Activated CD4-positive, CD25-positive, alpha-beta regulatory T cell treated with anti-CD3 and anti-CD28 coated beads, Interleukin-2, amount 50 U/mL, for 24 hours (primary cell): ENCODE measurements at places on chromosomes 4 and X.

- no peak for ATAC-seq
Observed at GRCh38 chr4:168421671-168422070, 58.6 kb downstream of the DDX60L start.

DNA sequence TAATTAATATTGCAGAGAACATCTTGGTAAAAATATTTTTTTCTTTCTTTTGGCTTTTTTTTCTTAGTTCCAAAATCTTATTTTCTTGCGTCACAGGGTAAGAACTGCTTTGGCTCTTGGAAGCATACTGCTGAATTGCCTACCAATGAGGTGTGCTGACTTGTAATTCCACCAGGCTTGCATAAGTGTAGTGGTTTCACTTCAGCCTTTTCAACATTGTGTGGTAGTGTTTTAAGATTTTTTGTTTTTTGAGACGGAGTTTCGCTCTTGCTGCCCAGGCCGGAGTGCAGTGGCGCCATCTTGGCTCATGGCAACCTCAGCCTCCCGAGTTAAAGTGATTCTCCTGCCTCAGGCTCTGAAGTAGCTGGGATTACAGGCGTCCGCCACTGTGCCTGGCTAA lies 42.4 kb downstream of the N4BP2 start:
- no peak for ATAC-seq

DNA sequence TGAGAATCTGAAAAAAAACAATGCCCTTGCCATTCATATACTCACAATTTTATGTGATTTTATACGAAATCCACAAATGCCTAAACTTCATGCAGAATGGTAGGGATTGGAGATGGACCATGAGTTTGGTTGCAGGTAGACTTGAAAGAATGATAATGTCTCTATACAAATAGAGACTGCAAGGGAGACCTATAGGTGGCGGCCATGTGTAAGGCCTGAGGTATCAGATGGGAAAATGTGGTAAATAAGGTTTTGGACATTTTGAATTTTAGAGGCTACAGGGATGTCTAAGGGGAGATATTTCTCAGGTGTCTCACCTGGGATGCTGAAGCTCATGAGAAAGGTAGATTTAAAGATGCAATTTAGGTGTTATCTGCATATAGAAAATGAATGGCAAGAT lies 78.0 kb downstream of the GABRB1 start:
- no peak for ATAC-seq

DNA sequence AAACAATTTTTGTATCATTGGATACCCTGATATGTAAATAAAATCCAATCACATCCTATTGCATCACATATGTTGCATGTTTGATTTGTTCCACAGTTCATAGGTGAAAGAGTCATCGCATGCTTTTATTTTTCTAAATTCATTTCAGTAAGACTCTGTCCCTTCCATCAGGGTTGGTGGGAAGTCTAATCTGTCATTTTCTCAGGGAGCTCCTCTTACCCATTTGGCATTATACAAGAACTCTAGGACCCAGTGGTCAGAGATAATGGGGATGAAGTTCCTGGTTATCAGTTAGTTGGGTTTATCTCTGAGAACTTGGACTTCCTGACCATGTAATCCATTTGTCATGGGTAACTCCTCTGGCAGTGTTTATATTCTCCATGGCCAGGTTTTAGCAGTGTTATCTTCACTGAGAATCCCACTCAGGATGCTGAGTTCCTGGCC lies 227.1 kb upstream of the JADE1 start:
- ATAC-seq = no peak

- no peak for ATAC-seq
Observed at GRCh38 chr4:55369968-55370367, 23.9 kb downstream of the SRD5A3 start.

- ATAC-seq = no peak
Observed at GRCh38 chrX:153474718-153475117, 4.3 kb upstream of the HAUS7 start.
